ENCODE measurements at places on chromosomes 2 and 18.
A peak's percentile ranks its signal among the peaks of the same experiment; 100 is the strongest.

GRCh38 chr2:173446722-173447121 is 92.0 kb downstream of the CDCA7 start:
- DNase-seq: no peak

GRCh38 chr2:133607679-133608078 is 39.4 kb upstream of the NCKAP5 start:
- no peak for DNase-seq

GRCh38 chr2:132891498-132891897 is 221.5 kb upstream of the LYPD1 start:
- DNase-seq: peak; percentile 10

DNA sequence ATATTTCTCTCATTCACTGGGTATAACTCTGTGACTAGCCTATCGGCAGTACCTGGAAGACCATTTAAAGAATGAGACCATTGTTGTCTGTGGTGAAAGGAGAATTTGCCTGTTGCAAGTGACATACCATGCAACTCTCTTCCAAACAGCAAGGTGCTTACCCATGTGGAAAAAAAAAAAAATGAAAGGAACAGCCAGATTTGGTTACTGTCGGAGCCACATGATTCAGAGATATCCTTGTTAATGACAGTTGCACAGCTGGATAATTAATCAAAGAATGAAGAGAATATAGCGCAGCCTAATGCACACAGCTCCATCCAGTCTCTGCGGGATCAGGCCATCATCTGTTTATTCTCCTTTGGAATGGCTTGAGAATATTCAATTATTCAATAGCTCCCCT is 141.8 kb downstream of the HRH4 start:
- no peak for DNase-seq

- DNase-seq: peak; percentile 73
Observed at GRCh38 chr2:170812710-170813600, 3.7 kb upstream of the GAD1 start.

DNA sequence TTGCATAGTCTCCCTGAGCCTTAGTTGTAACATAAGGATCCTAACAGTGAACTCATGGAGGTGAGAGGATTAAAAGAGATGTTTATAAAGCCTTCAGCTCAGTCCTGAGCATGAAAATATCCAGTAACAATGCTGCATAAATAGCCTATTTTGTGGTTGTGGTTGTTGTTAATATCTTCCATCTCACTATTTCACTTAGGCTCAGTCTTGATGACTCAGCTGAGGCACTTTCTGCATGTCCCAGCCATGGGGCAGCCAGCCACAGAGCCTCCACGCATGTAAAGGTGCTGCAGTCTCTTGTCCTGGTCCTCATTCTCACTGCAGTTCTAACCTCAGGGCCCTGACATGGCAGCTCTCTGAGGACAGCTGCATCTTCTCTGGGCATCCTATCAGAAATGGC is 218.8 kb upstream of the PKDCC start:
- no peak for DNase-seq

- DNase-seq: peak; percentile 32
Observed at GRCh38 chr2:67642046-67642382, 244.9 kb downstream of the ETAA1 start.

- no peak for DNase-seq
Observed at GRCh38 chr2:77418537-77418936, 103.6 kb downstream of the LRRTM4 start.

GRCh38 chr2:218895759-218896500 is 15.3 kb downstream of the WNT10A start:
- DNase-seq: no peak

DNA sequence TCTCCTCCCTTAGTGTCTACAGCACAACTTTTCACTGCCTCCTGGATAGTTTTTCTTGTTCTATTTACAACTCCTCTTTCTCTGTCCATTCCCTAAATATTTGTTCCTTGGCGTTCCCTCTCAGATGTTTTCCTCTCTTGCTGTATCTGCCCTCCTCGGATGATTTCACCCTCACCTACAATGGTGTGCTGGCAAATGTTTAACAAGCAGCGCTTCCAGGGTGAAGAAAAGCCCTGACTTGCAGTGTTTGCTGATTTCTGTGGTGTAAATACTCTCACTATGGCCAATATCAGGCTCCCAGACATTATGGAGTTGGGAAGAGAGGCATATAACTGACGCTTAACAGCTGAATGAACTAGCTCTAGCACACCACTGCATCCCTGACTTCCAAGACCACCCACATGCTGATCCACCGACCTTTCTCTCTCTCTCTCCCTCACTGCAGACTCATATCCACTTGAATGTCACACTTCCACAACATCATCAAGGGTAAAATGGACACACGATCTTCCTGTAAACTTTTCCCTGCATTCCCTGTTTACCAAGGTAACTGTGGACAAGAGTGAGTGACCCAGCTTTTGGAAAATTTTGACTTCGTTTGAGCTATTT is 31.5 kb upstream of the SPTBN1 start:
- no peak for DNase-seq

- DNase-seq: no peak
Observed at GRCh38 chr2:110869472-110870446, 137.4 kb downstream of the ACOXL start.

- DNase-seq: no peak
Observed at GRCh38 chr2:138430181-138430580, 71.4 kb upstream of the SPOPL start.

GRCh38 chr2:65035351-65035943 is 20.8 kb upstream of the CEP68 start:
- peak; percentile 43 for DNase-seq

DNA sequence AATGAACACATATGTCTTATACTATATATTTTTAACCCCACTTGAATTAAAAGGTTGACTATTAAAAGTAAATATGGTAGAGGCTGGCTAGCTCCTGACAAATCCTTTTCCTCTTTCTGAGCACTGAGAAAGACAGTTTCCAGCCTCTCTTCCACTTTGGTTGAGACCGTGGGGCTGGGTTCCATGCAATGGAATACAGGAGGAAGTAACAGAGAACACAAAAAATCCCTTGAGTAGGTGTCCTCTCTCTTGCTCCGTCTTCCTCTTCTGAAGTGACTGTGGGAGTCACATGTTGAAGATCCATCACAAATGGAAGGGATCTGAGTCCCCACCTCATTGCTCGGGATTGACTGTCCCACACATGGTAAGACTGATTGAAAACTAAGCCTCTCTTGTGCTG is 36.6 kb upstream of the SIGLEC15 start:
- DNase-seq: no peak

DNA sequence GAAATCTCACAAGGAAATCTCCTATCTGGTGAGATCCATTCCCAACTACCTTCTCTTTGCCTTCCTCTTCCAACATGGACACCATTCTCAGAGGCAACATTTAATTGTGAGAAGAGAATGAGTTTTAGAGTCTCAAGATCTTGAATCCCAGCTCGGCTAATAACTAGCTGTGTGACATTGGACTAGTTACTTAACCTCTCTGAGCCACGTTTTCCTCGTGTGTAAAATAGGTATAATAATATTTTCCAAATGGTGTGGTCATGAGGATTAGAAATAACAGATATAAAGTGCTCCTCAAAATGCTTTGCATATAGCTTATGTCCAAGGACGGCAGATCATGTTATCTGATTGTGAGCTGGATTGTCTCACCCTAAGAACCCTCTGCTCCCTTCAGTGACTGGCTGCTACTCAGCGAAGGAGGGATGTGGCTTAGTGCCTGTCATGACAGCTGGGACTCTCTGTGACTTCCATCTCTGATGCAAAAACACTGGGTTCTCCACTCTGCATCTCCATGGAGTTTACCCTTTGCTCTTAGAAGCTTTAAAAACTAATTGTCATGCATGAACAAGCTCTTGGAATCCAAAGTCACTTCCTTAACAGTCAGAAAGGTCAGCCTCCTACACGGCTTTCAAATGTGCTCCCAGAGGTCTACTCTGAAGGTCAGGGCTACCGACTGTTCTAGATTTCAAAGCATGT is 38.4 kb upstream of the MRPL19 start:
- no peak for DNase-seq

- no peak for DNase-seq
Observed at GRCh38 chr2:105118960-105119359, 81.1 kb downstream of the MRPS9 start.

DNA sequence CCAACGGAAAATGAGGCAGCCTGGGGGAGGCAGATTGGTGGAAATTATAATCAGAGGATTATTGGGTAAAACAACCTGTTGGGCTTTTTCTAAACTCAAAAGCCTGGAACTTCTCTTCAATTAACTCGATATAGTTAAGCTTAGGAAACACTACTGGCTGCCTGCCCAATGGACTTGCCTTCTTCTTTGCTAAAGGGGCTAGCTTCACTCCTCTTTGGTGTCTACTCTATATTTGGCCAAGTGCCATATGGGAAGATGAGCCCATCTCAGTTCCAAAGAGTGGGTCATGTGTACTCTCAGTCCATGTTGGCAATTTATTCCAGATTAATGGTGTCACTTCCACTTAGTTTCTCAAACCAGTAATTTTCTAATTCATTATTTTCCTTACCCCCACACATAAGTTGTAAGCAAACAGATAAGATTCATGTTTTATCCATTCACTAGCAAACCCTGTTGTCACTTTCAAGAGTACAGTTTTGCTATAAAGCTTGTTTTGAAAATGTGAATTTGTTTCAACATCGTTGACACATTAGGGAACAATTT is 34.3 kb downstream of the DARS1 start:
- no peak for DNase-seq

DNA sequence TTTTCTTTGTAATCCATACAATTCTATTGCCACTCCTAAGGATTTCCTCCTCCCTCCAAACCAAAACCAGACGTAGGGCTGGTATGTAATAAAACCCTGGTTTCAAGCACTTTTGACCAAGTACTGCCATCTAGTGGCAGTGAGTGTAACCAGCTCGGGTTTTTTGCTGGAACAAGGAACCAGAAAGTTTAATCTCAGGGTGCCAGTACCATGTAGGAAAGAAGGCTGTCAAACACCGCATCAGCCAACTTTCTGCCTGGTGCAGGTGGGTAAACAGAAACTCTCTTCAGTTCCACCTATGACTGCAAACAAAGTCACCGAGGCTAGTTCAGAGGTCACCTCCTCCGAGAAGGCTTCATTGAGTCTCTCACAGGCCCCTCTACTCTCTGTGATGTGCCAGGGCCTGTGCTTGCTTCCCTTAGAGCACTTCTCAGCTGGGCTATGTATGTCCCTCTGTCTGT is 10.2 kb upstream of the THNSL2 start:
- DNase-seq: peak; percentile 57

DNA sequence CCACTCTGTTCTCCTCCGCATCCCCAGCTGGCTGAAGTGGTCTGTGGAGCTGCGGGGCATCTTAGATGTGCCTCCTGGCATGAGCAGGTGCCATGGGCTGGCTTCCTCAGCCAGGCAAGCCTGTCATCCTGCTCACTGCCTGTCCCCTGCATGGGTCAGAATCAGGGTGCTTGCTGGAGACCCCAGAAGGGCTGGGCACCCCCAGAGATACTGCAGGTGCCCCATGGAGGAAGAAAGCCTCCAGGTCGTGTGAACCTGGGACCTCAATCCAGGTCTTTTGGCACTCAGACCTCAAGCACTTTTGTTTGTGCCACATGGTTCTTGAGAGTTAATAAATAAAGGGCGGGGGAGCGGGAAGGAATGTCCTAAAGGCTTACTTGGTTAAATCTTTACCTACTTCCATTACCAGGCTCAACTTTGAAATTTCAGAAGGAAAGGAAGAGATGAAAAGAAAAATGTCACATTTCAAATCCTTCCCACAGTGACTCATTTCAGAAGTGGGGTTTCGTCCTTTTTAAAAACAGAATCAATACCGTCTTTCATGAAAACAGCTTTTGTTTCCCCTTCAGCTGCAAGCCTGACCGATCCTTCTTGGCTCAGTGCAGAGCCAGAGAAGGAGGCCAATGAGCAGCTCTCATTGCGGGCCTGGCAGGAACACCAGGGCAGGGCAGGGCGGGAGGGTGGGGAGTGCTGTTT is 69.9 kb downstream of the RHOB start:
- DNase-seq: no peak

DNA sequence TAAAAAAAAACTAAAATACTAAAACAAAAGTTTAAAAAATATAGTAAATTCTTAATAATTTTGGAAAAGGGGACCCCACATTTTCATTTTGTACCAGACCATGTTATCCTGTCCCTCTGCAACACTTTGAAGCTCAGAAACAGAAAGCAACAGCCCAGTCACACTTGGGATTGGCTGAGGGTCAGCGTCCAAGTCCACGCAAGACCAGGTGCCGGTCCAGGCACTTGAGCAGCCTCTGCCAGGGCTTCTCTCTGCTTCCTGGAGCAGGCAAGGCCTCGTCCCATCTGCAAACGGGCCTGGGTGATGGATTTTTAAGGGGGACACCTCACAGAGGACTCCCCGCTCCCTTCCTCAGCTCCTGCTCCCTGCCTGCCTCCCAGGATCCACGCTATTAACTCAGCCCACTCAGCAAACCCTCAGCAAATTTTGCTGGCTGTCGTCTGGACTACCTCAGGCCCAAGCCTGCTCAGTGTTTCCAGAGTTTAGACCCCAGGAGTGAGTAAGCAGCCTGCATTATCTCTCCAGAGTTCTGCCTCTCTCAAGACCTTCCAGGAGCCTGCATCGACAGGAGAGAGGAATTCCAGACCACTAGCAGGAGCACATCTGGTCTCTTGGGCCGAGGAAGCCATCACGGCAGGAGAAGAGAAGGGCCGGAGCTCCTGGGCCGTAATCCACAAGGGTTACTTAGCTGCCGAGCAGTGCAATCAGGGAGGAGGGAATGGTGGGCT is 88.7 kb upstream of the STPG4 start:
- DNase-seq: no peak

DNA sequence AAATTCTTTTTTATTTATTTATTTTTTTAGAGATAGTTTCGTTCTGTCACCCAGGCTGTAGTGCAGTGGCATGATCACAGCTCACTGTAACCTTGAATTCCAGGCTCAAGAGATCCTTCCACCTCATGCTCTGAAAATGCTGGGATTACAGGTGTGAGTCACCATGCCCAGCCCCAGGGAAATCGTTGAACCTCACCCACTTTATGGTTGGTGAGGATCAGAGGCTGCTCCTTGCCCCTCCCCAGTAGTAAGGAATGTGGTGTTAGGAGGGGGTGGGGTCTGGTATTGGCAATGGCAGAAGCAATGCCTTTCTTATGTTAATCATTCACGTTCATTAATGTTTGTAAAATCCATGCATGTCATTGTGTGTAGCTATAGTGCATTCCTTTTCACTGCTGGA is 161.9 kb downstream of the SUCLG1 start:
- DNase-seq: no peak

- peak; percentile 32 for DNase-seq
Observed at GRCh38 chr18:56391931-56392590, 246.3 kb downstream of the TXNL1 start.

- DNase-seq: no peak
Observed at GRCh38 chr2:38702413-38702812, 36.5 kb downstream of the GALM start.

GRCh38 chr2:162232671-162233070 is 10.6 kb downstream of the FAP start:
- no peak for DNase-seq

GRCh38 chr2:121748202-121748601 is 7.2 kb upstream of the TSN start:
- DNase-seq: no peak

DNA sequence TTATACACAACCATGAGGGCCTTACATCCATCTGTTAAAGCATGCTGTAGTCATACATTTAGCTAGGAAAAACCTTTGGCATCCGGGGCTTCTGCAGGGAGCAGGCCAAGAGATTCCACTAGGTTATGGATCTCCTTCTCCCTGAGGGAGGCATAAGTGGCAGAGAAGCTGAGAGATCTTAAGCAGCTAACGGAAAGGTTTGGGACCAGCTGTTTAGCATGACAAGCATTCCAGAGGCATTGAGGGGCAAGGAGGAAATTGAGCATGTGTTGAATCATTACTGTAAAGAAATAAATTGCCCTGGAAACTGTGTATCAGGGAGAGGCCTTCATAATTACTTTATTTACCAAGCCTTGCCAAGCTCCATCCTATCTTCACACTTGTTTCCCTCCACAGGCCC is 643.1 kb downstream of the CNTNAP5 start:
- no peak for DNase-seq

- DNase-seq: no peak
Observed at GRCh38 chr18:3340682-3341097, 78.8 kb downstream of the MYL12B start.

All from NCI-H1417 (cell line).